ENCODE measurements at places on chromosomes 2 and 18. TPM values are rescaled to one million over a fixed set of nuclear protein-coding genes. Genes with fewer than 3 reads are reported as not detected.

DNA sequence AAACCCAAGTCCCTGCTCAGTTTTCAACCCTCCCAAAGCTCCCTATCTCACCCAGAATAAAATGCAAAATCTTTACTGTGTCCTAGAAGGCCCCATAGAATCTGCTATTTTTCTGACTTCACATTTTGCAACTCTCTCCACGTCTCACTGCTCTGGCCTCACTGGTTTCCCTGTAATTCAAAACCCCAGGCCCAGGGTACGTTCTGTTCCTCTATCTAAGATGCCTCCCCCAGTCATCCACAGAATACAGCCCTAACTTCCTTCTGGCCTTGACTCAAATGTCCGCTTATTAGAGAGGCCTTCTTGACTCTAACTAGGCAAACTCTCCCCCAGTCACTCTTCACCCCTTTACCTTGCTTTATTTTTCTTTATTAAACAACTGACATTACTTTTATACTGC, 42.0 kb downstream of the FAM161A start:
- DNase-seq: no peak

DNA sequence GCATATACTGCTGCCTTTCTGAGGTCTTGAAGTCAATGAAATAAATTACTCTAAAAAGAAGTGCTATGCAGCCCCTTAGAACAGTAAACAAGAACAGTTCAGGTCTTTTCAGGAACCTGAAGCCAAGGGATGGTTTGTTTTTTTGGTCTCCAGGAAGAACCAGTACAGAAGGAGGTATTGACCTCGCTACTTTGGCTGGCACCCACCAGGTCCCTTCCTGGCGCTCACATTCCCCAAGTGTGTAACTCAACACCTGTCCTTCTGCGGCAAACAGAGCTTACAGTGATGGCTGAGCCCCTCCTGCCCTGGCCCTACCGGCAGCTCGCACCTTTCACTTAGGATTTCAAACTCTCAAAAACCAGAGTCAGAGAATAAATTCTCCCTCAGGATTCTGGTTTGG, 51.9 kb downstream of the SETBP1 start:
- no peak for DNase-seq

DNA sequence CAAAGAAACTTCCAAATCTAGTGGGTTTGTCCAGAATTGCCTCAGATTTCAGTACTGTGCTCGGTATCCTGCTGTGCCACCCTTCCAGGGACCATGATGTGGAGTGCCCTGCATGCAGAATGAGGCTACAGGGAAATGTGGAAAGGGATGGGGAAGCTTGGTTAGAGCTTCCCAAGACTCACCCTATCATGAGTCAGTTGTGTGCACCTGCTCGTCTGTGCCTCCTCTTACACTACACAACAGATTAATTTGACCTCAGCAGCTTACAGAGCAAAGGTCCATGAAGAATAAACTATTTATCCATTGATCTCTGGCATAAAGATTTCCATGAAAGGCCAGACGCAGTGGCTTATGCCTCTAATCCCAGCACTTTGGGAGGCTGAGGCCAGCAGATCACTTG, 21.3 kb upstream of the NCK2 start:
- no peak for DNase-seq

B3GNT7 gene
- 0.89 TPM for total RNA-seq

MYO3B gene
- total RNA-seq: not detected

DNA sequence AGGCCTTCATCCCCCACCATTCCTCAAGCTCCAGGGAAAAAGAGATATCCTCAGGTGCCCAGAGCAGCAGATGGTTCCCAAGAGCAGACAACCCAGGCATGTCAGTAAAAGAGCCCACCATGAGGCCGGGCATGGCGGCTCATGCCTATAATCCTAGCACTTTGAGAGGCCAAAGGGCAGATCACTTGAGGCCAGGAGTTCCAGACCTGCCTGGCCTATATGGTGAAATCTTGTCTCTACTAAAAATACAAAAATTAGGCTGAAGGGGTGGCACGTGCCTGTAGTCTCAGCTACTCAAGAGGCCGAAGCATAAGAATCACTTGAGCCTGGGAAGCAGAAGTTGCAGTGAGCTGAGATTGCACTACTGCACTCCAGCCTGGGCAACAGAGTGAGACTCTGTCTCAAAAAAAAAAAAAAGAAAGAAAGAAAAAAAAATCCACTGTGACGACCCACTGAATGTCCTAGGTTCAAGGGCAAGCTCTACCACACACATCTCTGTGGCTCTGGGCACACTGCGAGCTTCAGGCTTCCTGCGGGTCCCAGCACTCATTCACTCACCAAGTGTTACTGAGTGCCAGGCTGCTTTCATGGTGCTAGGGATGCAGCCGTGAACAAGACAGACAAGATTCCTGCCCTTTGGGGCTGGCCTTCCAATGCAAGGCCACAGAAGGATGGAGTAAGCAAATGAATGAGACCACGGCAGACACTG, 6.5 kb upstream of the DUSP2 start:
- no peak for DNase-seq

All from CD4-positive, alpha-beta T cell (primary cell).